ENCODE measurements at places on chromosomes 1 and 21.

GRCh38 chr1:184806296-184806721, 51.7 kb upstream of the EDEM3 start:
- no peak for DNase-seq

- no peak for DNase-seq
These were observed 217.4 kb downstream of the APP start for GRCh38 chr21:25953196-25953595.

- no peak for DNase-seq
These were observed 609 bp downstream of the RWDD2B start for GRCh38 chr21:29018540-29018939.

GRCh38 chr1:6261615-6261995, 707 bp upstream of the GPR153 start:
- DNase-seq, result no peak

DNA sequence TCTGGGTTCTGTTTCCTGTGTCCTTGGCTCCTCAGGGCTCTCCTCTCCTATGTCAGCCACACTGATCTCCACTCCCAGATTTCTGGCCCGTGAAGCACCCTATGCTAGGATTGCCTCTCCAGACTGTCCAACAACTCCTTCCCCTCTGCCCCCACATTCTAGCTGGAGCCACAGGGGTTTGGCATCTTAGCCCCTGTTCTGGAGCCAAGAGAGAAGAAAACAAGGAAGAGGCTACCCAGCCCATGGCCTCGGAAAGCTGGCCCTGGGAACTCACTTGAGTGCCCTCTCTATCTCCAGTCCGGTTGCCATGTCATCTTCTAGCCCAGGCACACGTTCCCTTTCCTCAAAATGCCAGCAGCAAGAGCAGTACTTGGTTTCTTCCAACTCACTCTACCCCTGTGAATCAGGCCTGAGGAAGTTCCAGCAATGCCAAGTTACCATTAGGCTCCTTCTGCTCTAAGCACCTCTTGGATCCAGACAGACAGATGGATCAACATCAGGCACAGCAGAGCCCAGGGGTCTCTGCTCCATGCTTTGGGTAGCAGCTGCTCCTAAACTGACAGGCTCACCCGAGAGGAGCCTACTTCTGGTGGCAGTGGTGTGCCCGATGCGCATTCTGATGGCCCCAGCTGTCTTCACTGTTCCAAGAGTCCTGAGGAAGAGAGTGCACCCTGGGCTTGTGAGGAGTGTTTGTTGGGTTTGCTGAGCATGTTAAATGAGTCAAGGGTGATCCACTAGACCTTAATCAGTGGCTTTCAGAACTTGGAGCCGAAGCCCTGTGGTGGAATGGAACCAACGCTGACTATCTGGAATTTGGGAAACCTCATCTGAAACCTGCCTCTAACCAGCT, 11.6 kb upstream of the GPR61 start:
- no peak for DNase-seq

DNA sequence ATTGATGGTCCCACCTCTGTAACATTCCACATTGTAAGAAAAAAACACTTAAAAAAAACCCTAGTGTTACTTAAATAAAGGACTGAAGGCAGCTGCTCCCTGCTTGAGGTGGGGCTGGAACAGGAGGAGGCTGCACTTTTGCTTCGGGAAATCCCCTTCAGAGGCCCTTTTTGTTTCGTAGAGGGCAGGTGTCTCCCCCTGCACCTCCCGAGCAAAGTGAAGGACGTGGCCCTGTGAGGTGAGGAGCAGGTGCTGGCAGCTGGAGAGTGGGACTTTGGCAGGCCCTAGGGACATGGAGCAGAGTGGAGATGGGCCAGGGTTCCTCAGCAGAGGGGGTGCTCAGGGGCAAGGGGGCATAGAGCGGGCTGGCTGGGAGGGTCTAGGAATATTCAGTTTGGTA, 33.4 kb upstream of the WNT4 start:
- DNase-seq, result peak; percentile 83

GRCh38 chr1:75449998-75450397, 160.9 kb downstream of the SLC44A5 start:
- no peak for DNase-seq

- DNase-seq, result peak; percentile 31
These were observed 47.5 kb downstream of the DMAP1 start for GRCh38 chr1:44260792-44261170.

GRCh38 chr21:29293495-29293894, 5.2 kb upstream of the BACH1 start:
- DNase-seq, result peak; percentile 37

DNA sequence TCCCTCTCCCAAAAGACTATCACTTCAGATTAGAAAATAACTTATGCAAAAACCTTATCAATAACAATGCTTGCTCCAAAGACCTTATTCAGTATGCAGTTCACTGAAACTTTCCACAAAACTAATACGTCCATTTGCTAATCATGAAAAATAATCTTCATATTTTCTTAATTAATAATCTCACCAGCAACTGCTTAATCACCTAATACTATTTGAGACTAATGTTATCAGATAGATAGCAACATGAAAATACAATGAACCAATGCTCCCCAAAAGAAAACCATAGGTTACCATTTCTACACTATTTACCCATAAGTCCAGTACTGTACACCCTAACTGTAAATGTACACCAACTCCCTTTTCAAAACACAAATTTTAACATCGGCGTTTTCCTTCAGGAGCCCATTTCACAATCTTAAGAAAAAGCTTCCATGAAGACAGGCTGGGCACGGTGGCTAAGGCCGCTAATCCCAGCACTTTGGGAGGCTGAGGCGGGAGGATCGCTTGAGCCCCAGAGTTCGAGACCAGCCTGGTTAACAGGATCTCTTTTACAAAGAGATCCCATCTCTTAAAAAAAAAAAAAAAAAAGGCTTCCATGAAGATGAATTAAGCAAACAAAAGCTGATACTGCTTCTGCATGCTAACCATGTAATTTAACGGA, 1.7 kb downstream of the GNB1 start:
- no peak for DNase-seq

DNA sequence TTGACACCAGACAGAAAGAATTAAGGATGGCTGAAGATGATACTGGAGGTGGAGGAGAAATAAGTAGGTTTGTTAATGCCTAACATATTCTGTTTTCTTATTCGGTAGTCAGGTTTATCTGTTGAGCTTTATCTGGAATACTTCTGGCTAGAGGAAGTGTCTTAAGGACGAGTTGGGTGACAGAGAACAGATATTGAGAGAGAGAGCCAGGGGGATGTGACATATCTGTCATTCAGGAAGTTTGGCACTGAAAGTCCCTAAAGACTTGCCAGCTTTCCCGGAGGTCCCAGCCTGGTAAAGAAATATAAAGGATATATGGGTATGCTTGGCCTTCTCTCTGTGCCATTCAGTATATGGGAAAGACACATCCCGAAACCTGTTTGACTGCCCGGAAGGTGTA, 280.6 kb downstream of the ZP4 start:
- no peak for DNase-seq

Data from GM13977 (cell line).